ENCODE measurements at places on chromosomes 4 and X.

DNA sequence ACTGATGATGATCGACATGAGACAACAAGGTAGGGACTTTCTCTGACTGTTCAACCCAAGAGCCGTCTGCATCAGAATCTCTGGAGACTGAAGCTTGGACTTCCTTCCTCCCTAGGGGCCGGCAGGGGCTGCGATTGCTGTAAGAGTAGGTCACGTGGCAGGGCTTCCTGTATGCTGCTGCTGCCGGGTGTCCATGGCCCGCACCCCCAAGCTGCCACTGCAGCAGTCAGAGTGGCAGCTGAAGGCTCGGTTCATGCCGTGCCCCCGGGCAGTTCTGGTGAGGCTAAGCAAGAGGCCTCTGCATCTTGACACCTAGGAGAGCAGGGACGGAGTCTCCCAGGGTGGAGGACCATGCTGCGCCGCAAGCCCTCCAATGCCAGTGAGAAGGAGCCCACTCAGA is at the start of gene SASH3:
Gene SASH3, plus strand, starts transcription at position 203 of the 400 bp plus-strand sequence. Its CDS starts 149 bp downstream, at position 352.
- DNase-seq: no peak

DNA sequence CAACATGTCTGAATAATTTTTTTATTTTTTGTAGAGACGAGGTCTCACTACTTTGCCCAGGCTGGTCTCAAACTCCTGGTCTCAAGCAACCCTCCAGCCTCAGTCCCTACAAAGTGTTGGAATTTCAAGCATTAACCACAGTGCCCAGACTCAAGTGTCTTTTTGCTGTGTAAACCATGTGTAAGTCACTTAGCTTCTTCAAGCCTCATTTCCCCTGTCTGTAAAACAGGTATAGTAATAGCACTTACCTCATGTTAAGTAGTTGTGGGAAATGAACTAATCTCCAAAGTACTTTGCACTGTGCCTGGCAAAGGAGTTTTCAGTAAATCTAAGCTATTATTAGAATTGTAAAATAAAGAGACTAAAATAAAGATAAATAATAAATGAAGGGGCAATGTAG is 35.7 kb downstream of the STBD1 start:
- DNase-seq: no peak

- no peak for DNase-seq
Observed at GRCh38 chr4:10929818-10930217, 245.2 kb upstream of the CLNK start.

DNA sequence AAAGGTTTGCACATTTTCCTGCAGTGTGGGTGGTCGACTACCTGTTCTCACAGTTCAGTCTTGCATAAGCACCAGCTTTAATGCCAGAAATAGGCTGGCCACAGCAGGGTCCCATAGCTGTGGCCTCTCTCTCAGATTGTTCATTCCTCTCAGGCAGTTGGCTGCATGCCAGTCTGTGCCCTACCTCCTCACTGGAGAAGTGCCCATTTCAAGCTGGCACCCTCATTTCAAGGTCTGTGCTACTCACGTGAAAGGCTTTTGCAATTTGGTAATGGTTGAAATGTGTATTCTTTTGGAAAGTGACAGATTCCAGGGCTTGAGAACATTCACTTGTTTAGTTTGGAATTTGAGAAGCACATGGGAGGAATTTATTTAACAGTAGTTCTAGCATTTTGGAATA is 28.9 kb upstream of the MTMR1 start:
- DNase-seq: no peak
